NCI-H1694 treated with DMSO at 0.1 percent for 48 hours (cell line): ENCODE measurements at places on chromosomes 6 and 20.

DNA sequence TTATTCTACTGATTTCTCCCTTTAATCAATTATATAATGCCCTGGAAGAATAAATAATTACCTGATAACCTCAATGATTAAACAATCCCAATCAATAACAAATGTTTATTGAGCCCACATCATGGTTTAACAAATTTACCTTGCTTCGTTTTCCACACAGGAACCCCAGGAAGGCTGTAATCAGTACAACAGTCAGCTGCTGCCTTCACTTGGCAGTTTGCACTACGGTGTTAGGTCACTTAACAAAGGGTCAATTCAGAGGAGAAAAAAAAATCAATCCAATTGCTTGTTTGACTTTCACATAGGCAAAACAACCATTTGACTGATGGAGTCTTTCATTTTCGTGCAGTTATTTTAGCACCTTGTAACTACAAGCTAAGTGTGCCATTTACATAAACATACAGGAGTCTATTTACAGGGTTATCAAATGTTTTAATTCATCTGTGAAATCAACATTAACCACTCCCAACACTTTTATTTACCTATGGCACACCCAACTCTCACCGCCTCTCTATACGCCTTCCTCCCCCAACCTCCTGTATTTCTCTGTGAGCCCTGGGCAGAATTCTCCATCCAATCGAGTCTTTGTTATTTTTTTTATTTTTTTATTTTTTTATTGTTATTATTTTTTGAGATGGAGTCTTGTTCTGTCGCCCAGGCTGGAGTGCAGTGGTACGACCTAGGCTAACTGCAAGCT, 140.4 kb upstream of the TAB2 start:
- no peak for DNase-seq

DNA sequence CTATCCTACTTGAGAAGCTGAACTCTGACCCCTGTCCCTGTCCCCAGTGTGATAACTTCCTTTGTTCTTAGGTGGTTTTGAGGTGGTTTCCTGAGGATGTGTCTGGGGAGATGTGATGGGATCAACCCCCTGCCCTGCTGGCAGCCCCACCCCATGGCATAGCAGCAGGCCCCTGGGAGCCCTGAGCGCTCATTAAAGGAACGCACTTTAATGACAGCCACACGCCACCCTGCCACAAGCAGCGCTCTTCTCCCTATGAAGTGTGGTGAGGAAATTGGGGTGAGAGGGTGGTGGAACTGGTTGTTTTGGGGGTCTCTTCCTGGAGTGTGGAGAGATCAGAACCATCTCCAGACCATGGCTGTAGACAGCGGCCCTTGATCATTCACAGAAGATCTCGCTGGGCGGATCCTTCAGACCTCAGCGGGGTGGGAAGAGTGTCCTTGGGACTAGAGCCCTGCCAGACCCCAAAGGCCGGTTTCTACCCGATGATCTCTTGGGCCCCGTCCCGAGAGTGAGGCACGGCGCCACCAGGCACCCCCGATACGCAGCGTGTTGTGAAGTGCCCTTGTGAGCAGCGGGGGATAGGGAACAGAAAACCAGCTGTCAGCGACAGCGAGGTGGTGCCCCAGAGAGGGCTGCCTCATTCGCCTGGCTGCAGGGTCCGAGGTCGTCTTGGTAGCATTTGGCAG, 45.4 kb downstream of the SYNJ2 start:
- DNase-seq, result peak; percentile 24

- no peak for DNase-seq
Observed at GRCh38 chr6:16719488-16719887, 41.8 kb downstream of the ATXN1 start.

- DNase-seq, result no peak
Observed at GRCh38 chr6:104591573-104592334, 268.0 kb downstream of the HACE1 start.

- no peak for DNase-seq
Observed at GRCh38 chr6:4942673-4943009, 61.2 kb downstream of the RPP40 start.

DNA sequence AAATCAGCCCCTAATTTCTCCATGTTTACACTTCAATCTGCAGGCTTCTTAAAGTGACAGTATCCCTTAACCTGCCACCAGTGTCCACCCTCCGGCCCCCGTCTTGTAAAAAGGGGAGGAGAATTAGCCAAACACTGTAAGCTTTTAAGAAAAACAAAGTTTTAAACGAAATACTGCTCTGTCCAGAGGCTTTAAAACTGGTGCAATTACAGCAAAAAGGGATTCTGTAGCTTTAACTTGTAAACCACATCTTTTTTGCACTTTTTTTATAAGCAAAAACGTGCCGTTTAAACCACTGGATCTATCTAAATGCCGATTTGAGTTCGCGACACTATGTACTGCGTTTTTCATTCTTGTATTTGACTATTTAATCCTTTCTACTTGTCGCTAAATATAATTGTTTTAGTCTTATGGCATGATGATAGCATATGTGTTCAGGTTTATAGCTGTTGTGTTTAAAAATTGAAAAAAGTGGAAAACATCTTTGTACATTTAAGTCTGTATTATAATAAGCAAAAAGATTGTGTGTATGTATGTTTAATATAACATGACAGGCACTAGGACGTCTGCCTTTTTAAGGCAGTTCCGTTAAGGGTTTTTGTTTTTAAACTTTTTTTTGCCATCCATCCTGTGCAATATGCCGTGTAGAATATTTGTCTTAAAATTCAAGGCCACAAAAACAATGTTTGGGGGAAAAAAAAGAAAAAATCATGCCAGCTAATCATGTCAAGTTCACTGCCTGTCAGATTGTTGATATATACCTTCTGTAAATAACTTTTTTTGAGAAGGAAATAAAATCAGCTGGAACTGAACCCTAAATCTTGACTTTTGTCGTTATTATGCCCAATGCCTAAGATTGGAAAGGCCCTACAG, 4.5 kb downstream of the SOX4 start:
- DNase-seq, result no peak
